ENCODE measurements at places on chromosomes 16 and 17.
A peak's percentile ranks its signal among the peaks of the same experiment; 100 is the strongest.

- DNase-seq, result no peak
Measured at GRCh38 chr16:85104147-85104546, 8.1 kb downstream of the CIBAR2 start.

GRCh38 chr16:21641916-21642315, 10.5 kb downstream of the IGSF6 start:
- no peak for DNase-seq

DNA sequence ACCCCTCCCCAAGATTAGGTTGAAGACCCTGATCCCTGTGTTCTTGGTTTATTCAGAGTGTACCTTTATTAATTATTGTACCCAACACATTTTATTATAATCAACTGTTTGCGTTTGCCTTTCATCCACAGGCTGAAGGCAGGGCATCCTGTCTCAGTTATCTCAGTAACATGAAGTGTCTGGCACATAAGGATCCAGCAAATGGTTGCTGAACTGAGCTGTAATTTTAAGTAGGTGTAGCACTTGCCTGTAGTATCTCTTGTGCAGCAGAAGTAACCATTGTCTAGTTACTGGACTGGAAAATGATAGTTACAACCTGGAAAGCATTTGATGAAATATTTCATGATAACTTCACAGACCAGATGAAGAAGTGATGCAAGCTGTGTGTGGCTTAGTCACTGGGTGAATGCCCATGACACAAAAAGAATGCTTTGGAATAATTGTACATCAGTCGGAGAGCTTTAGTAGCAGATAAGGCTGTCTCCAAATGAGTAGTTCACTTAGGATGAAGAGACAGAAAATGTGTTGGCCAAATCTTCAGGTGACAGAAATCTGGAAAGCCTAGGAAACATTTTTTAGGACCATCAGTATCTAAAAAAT, 56.6 kb downstream of the ESRP2 start:
- DNase-seq, result no peak

DNA sequence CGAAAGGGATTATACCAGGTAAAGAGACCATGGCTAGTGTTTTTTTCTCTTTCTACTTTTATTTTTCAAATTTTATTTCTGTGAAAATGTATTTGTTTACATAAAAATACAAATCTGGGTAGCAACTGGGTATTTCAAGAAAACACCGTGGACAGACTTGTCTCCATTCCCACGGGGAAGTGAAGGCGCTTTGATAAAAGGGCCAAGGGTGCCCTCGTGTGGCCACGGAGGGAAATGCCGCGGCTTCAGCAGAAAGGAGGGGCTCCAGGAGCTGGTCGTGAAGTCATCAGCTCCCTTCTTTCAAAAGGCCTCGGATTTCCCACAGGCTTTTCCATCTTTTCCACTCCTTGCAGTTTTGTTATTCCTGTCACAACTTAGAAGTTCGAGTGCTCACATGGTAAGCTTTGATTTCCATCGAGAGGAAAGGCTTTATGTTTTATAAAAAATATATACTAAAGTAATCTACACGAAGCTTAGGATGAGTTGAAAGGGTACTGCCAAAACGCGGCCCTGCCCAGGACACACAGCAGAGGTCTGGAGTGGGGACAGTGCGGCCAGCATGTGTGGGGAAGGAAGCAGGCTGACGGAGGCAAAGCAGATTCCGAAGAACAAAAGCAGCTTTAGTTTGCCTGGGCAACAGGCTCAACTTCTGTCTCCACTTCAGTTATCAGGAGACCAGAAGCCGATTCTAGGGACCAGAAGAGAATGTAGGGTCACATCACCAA, 15.3 kb upstream of the MNT start:
- DNase-seq, result peak; percentile 85

GRCh38 chr16:86100205-86101136, 201.5 kb downstream of the IRF8 start:
- no peak for DNase-seq

GRCh38 chr16:80433623-80434022, 107.2 kb upstream of the DYNLRB2 start:
- DNase-seq, result no peak

GRCh38 chr16:88920618-88921590, 54.4 kb upstream of the PABPN1L start:
- peak; percentile 88 for DNase-seq

GRCh38 chr17:19554393-19554792, 20.7 kb downstream of the SLC47A1 start:
- DNase-seq, result no peak

DNA sequence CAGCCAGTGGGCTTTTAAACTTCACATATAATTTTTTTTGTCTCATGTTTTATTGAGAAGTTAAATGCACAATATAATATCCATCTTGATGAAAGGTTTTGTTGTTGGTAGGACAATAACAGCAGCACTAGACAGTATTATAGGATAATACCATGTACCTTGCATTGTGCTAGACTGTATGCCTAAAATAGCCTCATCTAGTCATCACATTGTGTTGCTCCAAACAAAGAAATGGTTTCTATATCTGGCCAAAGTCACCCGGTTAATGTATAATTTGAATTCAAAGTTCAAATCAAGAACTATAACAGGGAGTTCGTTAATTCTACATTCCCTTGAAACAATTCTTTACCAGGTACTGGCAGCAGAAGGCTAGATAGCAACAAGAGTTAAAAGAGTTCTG, 104.9 kb downstream of the KCNJ2 start:
- no peak for DNase-seq

DNA sequence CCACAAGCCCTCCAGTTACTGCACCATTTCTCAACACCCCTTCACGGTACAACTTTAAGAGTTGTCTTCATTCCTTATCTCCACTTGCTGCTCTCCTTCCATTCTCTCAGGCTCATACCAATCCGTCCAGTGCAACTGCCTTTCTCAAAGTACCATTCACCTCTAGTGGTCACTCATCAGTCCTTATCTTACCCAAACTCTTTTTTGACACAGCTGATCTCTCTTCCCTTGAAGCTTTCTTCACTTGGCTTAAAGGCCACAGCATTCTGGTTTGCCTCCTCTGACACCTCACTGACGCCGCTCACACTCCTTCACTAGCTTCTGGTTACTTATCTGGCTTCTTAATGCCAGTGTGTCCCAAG, 24.9 kb downstream of the UBE2G1 start:
- no peak for DNase-seq

DNA sequence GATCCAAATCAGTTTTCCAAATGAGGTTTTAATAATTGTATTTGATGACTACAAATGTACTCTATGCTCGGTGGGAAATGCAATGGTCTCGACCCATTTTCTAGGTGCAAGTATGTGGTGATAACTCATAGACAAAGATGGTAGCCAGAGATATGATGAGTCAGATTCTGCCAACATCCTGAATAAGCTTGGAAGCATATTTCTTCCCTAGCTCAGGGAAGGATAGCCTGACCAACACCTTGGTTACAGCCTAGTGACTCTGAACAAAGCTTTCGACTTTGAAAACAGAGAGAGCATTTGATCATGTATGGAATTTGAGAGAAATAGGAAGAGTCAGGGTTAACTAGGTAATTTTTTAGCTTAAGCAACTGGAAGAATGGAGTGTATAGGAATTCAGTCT, 128.3 kb upstream of the MYOCD start:
- DNase-seq, result no peak

- DNase-seq, result no peak
Measured at GRCh38 chr17:60391471-60392041, 377 bp downstream of the USP32 start.

DNA sequence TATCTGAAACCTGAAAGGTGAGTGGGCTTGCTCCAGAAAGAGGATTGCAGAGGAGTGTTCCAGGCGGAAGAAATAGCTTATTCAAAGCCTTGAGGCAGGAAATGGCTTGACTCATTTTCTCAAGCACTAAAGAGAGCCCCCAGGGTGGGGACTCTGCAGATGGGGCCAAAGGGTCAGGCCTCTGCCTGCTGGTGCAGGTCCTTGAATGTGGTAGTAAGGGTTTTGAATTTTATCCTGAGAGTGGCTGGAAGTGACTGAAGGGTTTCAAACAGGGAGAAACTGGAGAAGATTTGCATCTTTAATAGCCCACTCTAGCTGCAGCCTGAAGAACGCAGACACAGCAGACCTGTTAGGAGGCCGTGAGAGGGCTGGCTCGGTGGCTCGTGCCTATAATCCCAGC, 144.4 kb downstream of the CCT6B start:
- DNase-seq, result no peak

- no peak for DNase-seq
Measured at GRCh38 chr17:63095879-63096278, 129.8 kb downstream of the TANC2 start.

GRCh38 chr16:68072038-68072695, 13.0 kb upstream of the NFATC3 start:
- DNase-seq, result no peak

GRCh38 chr16:75273054-75273925, 21.9 kb upstream of the BCAR1 start:
- DNase-seq, result no peak

DNA sequence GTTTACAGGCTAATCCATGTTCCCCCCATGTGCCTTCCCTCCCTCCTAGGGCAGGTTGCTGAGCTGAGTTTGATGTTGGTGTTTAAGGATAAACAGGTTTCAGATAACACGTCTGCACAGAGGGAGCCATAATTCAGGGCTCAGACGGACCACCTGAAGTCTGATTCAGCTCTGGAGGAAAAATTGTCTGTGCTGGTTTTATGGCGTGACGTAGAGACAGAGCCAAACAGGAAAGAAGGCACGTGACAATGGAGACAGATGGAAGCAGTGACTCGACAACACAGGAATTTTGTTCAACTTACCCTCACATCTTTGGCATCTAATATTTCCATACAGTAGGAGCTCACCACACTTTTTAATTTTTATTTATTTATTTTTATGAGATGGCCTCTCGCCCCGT, 10.7 kb upstream of the USP10 start:
- no peak for DNase-seq

DNA sequence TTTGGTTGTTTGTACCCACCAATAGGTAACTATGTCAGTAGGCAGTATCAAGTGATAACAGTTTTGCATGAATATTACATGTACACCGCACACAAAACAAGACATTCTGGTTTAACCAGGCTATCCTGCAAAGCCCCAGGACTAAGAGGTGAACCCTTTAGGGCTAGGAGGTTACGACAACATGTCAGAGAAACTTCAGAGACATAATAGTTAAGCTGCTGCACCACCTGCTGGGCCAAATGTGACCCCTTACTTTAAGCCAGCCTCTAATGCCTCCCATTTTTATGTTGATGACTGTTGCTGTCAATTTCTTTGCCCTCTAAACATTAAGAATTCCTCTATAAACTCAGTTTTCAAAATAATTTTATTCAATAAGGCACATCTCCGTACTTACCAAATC, 15.4 kb downstream of the SRP68 start:
- DNase-seq, result no peak

- no peak for DNase-seq
Measured at GRCh38 chr17:65324611-65325342, 187.6 kb downstream of the RGS9 start.

DNA sequence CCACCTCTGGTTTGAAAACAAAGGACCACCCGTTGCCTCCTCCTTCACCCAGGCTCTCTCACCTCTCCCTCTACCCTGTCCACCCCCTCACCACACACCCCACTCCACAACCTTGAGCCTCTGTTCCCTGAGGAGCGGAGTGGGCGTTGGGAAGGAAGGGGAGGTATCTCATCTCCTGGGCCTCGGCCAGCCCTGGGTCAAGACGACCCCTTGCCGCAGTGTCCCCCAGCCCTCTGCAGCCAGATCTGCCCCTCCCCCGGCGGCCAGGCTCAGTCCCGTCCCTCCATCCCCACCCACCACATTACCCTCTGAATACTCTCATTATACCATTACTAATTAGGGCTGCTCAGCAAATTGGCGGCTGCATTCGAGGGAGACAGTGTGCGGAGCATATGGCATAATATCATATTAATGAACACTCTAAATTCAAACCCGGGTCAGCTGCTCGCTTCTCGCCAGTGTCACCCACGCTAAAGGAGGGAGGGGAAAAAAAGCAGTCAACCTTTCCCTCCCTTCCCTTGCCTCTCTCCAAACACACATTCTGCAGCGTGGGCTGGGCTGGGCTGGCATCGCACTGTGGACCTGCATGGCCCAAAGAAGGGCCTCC, 123.2 kb upstream of the LHX1 start:
- no peak for DNase-seq

GRCh38 chr17:70804161-70804560, 634.8 kb downstream of the KCNJ2 start:
- DNase-seq, result no peak

DNA sequence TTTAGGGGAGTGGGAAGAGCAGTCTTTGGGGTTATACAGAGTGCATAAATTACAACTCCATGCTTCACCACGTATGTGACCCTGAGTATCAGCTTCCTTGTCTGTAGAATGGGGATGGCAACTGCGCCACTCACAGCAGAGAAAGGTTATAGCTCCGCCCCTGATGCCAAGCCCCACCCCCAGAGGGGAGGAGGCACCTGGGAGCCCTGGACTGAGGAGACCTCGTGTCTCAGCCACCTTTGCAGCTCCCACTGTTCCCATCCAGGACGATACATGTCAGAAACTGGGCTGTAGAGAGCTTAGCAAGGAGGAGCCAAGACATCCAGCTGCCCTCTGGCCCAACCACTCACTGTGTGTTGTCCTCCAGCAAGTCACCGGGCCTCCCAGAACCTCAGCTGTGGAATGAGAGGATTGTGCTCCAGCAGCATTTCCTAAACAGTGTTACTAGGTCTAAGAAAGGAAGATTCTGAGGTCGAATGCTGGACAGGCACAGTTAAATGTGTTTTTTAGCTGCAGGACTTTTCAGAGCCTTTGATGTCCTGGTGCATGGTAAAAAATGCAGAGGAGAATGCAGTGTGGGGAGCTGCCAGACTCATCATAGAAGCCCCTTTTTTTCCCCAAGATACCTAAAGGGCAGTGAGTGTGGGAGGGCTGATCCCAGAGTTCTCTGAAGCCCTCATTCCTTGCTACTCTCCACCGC, 49.4 kb downstream of the BEAN1 start:
- peak; percentile 47 for DNase-seq

DNA sequence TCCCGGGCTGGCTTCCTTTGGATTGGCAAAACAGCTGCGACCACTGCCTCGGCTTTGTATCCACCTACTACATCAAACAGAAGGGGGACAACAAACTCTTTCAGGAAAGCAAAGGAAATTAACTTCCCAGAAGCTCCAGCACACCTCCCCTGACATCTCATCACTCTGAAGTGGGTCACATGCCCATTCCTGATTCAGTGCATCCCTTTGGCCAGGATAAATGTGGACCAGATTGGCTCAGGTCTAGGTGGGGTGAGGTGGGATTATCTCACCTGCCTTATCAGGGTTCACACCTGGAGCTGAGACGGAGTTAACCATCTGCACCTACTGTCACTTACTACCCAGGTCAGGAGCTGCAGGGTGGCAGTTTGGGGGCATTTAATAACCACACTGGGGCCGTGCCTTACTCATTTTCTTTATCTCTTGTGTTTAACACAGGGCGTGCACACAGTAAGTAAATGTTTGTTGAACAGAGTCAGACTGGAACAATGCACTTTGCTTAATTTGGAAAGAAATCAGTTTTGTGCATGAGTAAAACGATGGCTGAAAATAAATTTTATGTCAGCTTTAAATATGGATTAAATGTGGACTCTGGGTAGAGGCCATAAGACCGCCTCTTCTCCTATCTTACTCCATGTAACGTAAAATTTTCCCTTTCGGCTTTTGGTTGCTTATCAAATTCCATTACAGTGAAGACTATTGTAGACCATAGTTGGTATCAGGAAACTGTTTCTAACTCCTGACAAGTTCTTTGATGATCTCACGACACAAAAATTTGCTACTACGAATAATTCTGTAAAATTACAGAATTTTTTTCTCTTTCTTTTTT, 36.0 kb downstream of the IQCK start:
- no peak for DNase-seq
